Suprapubic skin (tissue), 4 donors: ENCODE measurements at places on chromosomes 2 and 18. TPM values are rescaled to one million over a fixed set of nuclear protein-coding genes. Genes with fewer than 3 reads are reported as not detected.

The CXCR4 gene
- total RNA-seq = 5.5 TPM

The TSPYL6 gene
- total RNA-seq = not detected

DNA sequence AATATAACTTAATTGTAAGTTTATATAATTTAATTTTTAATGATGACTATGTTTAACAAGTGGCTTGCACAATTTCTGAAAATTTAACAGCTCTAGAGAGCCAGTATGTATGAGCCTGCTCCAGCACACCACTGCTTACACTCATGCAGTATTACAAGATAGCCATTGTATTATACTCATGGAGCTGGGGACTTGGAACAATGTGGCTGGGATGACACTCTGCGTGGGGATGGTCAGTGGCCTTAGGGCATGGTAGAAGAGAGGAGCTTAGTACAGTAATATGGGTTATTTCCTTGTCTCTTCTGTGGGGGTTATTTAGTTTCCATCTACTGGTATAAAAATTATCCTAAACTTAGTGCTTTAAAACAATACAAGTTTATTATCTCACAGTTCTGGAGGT lies 105.1 kb upstream of the STON1 start:
- no peaks in the 10 kb centered on the region for H3K27me3 ChIP-seq
- H3K4me1 ChIP-seq = peaks cover 16% of the 10 kb centered on the region
- no peak overlapping the region for H3K4me3 ChIP-seq
- DNase-seq = no peak

GRCh38 chr2:120684289-120685065 lies 51.2 kb upstream of the GLI2 start:
- H3K4me3 ChIP-seq = no peak overlapping the region
- H3K36me3 ChIP-seq = no peaks in the 10 kb centered on the region
- H3K4me1 ChIP-seq = peaks cover 19% of the 10 kb centered on the region
- H3K27ac ChIP-seq = no peak overlapping the region
- H3K27me3 ChIP-seq = peaks cover 8% of the 10 kb centered on the region

- H3K4me1 ChIP-seq = peaks cover 5% of the 10 kb centered on the region
- no peak for DNase-seq
- H3K27ac ChIP-seq = no peak overlapping the region
- H3K36me3 ChIP-seq = no peaks in the 10 kb centered on the region
Measured at GRCh38 chr2:97699765-97700444, 13.5 kb upstream of the ZAP70 start.
